Caco-2 (cell line): ENCODE measurements at places on chromosomes 16 and 17. TPM values are rescaled to one million over a fixed set of nuclear protein-coding genes. Genes with fewer than 3 reads are reported as not detected.

DNA sequence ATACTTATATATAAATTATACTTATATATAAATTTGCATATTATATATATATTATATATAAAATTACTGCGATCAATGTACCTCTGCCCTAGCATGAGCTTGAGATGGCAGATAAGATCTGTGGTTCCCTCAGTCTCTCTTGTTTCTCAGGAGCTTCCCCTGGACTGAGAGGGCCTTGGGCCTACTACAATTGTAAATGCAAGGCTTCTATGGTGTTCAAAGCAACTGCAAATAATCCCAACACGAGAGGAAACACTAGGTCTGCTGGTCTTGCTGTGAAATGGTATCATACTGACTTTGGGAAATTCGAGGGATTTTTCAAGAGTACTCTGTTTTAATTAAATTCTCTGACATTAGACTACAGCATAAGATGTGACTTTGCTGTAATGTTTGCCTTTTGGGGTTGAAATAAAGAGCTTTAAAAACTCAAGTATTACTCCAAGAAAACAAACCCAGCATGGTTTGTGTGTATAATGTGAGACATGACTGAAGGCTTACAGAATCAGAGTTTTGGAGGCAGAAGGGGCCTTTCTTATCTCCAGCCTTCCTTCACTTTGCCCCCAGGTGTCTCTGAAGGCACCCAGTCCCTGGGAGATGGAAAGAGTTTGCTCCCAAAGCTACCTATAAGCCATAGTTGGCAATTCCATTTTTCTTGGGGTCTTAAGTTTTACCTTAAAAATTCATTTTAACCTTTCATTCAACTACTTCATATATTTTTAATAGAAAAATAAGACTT, 24.2 kb downstream of the ACSM1 start:
- no peak for DNase-seq

DNA sequence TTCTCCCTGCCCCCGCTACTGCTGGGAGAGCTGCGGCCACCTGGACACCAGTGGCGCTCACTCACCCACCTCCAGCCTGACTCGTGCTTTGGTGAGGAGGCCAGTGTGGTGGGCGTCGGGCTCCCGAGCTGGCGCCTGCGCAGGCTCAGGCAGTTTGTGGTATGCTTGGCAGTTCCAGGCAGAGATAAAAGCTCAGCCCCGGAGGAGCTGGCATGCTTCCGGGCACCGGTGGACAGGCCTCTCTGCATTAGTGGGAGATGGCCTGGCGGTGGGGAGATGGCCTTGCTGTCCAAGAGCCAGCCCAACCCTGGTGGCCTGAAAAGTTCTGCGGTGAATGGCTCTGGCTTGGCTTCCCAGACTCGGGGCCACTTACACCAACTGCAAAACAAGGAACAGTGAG, 4.1 kb downstream of the ADGRG1 start:
- no peak for DNase-seq

DNA sequence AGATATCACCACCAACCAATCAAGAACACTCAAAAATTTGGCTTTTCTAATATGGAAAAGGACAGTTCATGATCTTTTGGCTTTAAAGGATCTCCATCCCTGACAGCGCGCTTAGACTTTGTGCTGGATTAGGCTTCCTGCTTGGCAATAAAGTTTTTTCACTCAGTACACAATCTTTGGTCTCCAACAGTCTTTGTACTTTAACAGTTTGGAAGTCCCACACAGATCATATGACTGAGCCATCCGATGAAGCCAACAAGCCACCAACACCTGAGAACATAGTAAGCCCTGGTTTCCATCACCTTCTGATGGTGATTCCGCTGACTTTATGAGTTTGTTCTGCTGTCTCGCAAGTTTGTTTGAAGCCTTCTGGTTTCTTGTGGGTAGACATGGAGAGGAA, 34.3 kb downstream of the SMURF2 start:
- DNase-seq, result no peak

GRCh38 chr17:81251709-81252301, 12.7 kb downstream of the NDUFAF8 start:
- DNase-seq, result no peak

DNA sequence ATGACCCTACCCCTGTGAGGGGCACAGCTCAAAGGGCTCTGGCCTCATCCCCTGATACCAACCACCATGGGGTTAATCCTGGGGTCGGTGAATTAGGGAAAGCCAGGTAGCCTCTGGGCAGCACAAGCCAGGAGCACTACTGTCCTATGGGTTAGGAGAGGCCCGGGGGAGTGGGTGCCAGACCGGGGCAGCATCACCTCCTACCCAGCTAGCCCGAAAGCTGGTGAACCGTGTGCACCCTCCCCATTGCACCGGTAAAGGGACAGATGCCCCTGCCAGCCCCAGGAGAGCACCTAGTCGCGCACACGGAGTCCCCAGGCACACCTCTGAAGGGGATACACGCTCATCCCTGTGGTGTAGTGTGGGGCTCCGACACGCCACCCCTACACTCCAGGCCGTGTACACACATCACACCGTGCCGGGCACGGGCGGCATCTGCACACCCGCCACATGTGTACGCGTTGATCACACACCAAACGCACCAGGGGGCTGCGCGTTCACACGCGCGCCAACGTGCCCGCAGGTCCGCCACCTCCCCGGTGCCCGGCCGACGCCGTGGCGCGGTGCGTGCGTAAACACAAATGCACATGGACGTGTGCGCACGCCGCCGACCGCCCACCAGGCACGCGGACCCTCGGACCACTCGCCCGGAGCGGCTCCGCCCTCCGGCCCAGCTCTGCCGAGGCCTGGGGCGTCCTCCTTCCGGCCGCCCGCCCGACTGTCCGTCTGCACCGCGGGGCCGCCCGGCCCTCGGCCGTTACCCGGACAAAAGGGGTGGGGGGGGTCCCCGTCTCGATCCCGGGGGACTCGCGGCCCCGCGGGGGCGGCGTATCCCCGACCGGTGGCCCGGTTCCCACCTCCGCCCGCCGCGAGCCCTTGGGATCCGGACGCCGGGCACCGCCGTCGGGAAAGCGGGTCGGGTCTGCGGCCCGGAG, 785 bp downstream of the UBALD1 start:
- peak; percentile 32 for DNase-seq

GRCh38 chr16:21166561-21166961, 8.1 kb downstream of the LDAF1 start:
- DNase-seq, result peak; percentile 16

- DNase-seq, result no peak
These were observed 259.8 kb downstream of the C16orf95 start for GRCh38 chr16:87057211-87057881.

DNA sequence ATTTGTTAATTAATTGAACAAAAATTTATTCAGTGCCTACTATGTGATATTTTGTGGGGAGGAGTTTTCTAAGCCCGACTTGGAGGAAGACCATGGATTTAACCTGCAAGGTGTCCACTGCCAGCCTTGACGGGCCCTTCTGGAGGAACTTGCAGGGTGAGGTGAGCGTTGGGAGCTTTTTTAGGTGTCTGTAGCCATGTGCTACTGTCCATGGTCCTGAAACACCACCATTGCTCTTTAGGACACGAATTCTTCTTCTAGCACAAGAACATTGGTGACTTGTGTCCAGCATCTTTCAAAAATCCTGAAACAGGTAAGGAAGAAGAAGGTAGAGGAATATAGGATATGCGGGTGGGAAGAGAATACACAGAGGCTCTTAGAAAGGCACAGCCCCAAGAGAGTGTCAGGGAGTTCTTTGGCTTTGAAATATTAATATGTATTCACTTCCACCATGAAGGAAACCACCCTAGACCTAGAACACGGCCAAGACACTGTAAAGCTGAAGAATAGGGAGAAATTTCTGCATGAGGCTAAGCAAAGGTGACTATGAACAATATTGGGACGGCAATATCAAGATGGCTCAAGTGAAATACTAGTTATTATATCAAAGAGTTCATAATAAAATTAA, 27.9 kb upstream of the OR4D1 start:
- DNase-seq, result peak; percentile 75

DNA sequence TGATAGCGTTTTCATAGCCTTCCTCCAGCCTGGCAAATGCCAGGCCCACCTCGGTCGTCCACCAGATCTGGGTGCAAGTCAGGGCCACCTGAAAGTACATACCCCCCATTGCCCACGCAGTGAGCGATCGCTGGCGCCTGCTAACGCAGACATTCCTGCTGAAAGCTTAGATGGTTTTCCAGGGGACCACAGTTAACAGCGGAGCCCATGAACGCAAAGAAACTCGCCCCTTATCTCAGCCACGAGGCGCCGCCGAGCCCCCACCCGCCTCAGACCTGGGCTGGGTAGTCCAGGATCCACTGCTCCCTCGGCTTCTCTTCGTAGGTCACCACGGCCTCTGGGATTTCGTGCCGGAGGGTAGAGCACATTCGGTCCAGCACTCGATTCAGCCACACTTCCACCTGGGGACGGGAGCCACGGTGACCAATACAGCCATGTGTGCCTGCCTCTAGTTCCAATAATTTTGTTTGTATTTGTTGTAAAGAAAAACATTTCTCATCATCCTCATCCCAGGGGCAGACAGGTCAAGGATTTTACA, 74.5 kb downstream of the DNAH17 start:
- no peak for DNase-seq

GRCh38 chr17:40194821-40195220, 17.6 kb downstream of the RAPGEFL1 start:
- no peak for DNase-seq

- DNase-seq, result no peak
These were observed 579 bp upstream of the KRTAP9-6 start for GRCh38 chr17:41264599-41264998.

DNA sequence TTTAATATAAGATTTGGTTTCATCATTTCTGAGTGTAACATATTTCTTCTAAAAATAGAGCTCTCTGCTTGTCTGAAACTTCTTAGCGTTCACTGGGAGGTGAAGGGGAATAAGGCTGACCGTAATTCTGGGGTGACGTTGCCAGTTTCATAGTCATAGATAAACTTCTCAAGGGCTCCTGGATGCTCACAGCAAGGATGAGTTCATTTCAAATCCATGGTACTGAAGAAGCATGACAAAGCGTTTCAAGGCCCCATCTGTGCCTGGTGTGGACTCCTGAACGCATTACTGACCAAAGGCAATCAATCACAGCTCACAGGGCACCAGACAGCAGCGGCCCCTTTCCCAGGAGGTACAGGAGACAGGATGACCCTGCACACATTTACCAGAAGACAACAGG, 12.0 kb upstream of the EVPL start:
- DNase-seq, result no peak

- DNase-seq, result no peak
These were observed 102.1 kb downstream of the SNX29 start for GRCh38 chr16:12078405-12079280.

DNA sequence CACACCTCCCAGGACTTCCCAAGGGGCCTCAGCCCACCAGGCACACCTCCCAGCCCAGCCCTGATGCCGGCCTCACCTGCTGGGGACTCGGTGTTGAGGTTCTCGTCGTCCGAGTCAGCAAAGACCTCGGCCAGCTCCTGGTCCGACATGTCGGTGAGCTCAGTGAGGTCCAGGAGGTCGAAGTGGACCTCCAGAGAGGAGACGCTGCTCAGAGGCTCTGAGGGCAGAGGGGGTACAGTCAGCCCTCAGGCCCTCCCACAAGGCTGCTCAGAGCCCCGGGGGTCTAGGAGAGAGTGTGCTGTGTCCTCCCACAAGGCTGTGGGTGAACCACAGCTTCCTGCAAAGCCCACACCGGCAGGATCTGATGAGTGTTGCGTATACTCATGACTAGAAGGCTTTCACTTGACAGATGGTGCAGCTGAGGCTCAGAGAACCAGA, 10.5 kb downstream of the DBNDD1 start:
- no peak for DNase-seq

DNA sequence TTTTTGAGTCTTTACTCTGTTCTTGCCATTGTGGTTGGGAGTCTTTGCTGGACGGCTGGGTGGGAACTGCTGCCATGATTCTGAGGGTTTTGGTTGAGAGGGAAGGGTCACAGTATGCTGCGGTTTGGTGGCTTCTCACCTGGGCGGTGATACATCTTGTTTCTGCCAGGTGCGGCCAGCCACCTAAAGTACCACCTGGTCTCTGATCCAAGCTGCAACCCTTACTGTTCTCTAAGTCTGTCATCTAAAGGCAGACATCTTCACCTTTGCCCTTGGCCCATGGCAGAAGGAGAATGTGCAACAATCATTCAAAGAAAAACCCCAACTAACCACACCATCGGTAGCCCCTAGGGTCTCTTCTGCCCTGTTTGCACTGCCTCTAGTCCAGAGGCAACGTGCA, 19.6 kb upstream of the MPO start:
- no peak for DNase-seq

DNA sequence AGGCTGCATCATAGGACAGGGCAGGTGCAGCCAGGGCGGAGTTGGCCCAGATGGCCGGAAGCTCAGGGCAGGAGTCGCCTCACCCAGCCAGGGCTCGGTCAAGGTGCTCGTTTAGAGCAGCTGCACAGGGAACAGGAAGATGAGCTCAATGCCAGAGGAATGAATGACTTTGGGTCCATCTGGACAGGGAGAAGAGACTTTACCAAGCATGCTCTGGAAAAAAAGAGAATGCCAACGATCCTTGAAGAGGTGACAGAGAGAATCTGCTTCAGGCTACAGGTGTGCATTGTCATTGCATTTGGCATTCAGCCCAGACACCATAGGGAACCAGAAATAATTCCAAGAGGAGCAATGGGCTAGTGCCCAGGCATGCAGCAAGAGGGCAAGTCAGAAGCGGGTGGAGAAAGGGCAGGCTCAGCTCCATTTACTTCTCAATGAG, 6.7 kb upstream of the MPP3 start:
- DNase-seq, result no peak

GRCh38 chr17:7348478-7349242, 3.3 kb upstream of the KCTD11 start:
- no peak for DNase-seq

DNA sequence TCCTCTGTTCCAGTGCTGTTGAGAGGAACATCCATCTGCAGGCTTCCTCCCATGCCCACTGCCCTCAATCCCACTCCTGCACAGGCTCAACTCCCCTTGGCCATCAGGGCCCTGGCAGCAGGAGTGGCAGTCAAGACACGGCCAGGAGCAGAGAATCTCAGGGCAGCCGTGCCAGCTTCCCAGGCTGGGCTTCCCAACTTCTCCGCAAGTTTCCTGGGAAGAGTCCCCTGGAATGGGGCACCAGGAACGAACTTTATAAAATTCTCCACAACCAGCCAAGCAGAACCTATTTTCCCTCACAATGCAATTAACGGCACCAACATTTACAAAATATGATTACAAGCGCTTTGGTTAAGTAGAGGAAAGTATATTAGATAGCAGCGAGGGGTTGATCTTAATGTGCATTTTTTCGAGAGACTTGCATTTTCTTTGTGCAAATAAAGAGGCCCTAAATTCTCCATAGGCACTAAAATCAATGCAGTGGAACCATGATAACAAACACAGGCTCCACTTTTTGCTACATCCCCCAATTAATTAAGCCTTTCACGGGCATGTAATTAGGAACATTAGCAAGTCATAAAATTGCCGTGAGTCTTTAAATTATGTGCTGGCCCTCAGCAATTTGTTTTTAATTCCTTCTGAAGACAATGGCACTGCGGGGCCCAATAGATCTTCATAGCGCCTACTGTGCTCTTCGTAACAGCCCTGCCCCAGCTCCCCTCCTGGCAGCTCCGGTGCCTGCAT, 99.9 kb upstream of the LHX1 start:
- no peak for DNase-seq

- DNase-seq, result no peak
These were observed 91.3 kb upstream of the FOXF1 start for GRCh38 chr16:86418981-86419380.

- peak; percentile 42 for DNase-seq
These were observed 6.2 kb downstream of the SAMD14 start for GRCh38 chr17:50123649-50124349.

The HOXB2 gene
- total RNA-seq, result 0.65 and 1.1 TPM in 2 replicates

The RNF40 gene
- total RNA-seq, result 94.0 and 97.6 TPM in 2 replicates

The CSF3 gene
- total RNA-seq, result not detected in 2 replicates

The RNF167 gene
- 55.1 and 60.9 TPM in 2 replicates for total RNA-seq

The FSCN2 gene
- 2.1 and 2.9 TPM in 2 replicates for total RNA-seq

The ACSM2A gene
- not detected in 2 replicates for total RNA-seq

The CA7 gene
- 0.35 and 0.68 TPM in 2 replicates for total RNA-seq

The HOXB8 gene
- 0.39 and 1.2 TPM in 2 replicates for total RNA-seq

The KRT9 gene
- not detected in 2 replicates for total RNA-seq
